ENCODE measurements at places on chromosomes 5 and 9. TPM values are rescaled to one million over a fixed set of nuclear protein-coding genes. Genes with fewer than 3 reads are reported as not detected.

The PCDHB9 gene
- total RNA-seq, result 0.56 TPM

The SLC4A9 gene
- total RNA-seq, result not detected

The GAS1 gene
- total RNA-seq, result 3.8 TPM

The CSF1R gene
- 0.56 TPM for total RNA-seq

The ZDHHC11B gene
- under 0.01 TPM for total RNA-seq

The PDE6A gene
- total RNA-seq, result not detected

The NRARP gene
- total RNA-seq, result 0.28 TPM

The EPB41L4A gene
- total RNA-seq, result 1.5 TPM

The CATSPER3 gene
- not detected for total RNA-seq

The CAVIN4 gene
- total RNA-seq, result 1.5 TPM

The PCDHB10 gene
- total RNA-seq, result 1.7 TPM

The WDR31 gene
- 1.3 TPM for total RNA-seq

The NFIL3 gene
- total RNA-seq, result 10.9 TPM

The GABRA6 gene
- not detected for total RNA-seq

The CDX1 gene
- total RNA-seq, result 0.38 TPM

The ARHGEF37 gene
- 8.2 TPM for total RNA-seq

The TMEM161B gene
- 9.4 TPM for total RNA-seq

The CDHR2 gene
- not detected for total RNA-seq

The DDX4 gene
- total RNA-seq, result 0.28 TPM

The DMRT2 gene
- not detected for total RNA-seq

The ZNG1A gene
- total RNA-seq, result 30.5 TPM

The TLE1 gene
- total RNA-seq, result 22.0 TPM

The FOXD1 gene
- 6.5 TPM for total RNA-seq

The DNAH5 gene
- 1.4 TPM for total RNA-seq

The TRIM14 gene
- 3.6 TPM for total RNA-seq

The CER1 gene
- total RNA-seq, result not detected

The ARL14EPL gene
- total RNA-seq, result not detected

The GRIA1 gene
- 0.19 TPM for total RNA-seq

The FOXI1 gene
- under 0.01 TPM for total RNA-seq

The PCDHGA7 gene
- 3.7 TPM for total RNA-seq

The SERF1A gene
- 7.0 TPM for total RNA-seq

The IFNA13 gene
- total RNA-seq, result not detected

The C9orf57 gene
- not detected for total RNA-seq

The SLC27A4 gene
- 10.7 TPM for total RNA-seq

The AGXT2 gene
- not detected for total RNA-seq

The EIF4E1B gene
- not detected for total RNA-seq

The ZBTB26 gene
- 3.4 TPM for total RNA-seq

The SLC25A2 gene
- total RNA-seq, result 0.19 TPM

The TCF7 gene
- total RNA-seq, result under 0.01 TPM

The RCL1 gene
- 14.4 TPM for total RNA-seq

The PTPRD gene
- total RNA-seq, result 2.3 TPM

The PFN3 gene
- total RNA-seq, result not detected

The BDP1 gene
- total RNA-seq, result 20.0 TPM

The ZNF462 gene
- total RNA-seq, result 8.6 TPM

The PDCD1LG2 gene
- 22.4 TPM for total RNA-seq

The PSMD5 gene
- 21.4 TPM for total RNA-seq

The CCNO gene
- under 0.01 TPM for total RNA-seq

The ITK gene
- total RNA-seq, result not detected

The PRR7 gene
- total RNA-seq, result 10.9 TPM

The SLC6A19 gene
- total RNA-seq, result not detected

The PTAR1 gene
- total RNA-seq, result 118 TPM

The SEMA5A gene
- 44.3 TPM for total RNA-seq

The OLFM1 gene
- 5.1 TPM for total RNA-seq

The PIP5KL1 gene
- 2.0 TPM for total RNA-seq

The IL13 gene
- total RNA-seq, result not detected

The GZMA gene
- total RNA-seq, result not detected
